Vagina (tissue), 2 donors: ENCODE measurements at places on chromosomes 1 and 21.

GRCh38 chr1:233639611-233640010 lies 25.7 kb downstream of the KCNK1 start:
- peak; percentile 34 for DNase-seq

- DNase-seq = no peak
These were observed 20.7 kb upstream of the CLIC4 start for GRCh38 chr1:24724345-24725208.

DNA sequence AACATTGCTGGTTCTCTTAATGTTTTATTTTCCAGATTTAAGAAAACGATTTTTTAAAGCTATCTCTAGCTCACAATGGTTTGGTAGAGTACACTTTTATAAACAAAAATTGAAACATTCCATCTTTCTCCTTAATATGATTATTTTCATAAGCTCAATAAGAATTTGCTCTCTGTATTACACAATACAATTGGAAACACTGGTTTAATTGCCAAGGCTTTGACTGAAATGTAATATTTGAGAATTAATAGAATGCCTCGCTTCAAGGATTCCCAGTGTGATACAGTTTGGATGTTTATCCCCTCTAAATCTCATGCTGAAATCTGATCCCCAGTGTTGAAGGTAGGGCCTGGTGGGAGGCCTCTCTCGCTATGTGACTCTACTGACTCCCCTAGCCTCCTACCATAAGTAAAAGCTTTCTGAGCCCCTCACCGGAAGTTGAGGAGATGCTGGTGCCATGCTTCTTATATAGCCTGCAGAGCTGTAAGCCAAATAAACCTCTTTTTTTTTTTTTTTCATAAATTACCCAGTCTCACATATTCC lies 67.4 kb downstream of the DDAH1 start:
- DNase-seq = no peak

- no peak for DNase-seq
These were observed 14.0 kb downstream of the RHBG start for GRCh38 chr1:156383023-156383422.

- DNase-seq = no peak
These were observed 17.5 kb downstream of the RUNX3 start for GRCh38 chr1:24912376-24913273.

DNA sequence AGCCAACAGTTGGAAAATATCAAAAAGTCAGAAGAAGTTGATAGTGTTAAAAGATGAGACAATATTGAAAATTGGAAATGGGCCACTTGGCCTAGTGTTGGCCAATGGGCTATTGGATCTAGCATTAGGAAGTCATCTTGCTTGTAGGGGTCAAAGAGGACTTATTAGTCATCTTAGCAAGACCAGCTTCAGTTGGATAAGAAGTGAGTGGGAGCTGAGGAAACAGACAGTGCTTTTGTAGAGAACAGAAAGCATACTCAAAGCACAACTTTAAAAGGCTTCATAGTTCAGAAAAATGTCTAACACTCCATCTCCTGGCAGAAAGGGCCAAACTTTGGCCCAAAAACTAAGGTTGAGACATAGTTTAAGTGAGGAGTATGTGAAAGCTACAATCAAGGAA lies 139.9 kb upstream of the PKN2 start:
- DNase-seq = no peak

DNA sequence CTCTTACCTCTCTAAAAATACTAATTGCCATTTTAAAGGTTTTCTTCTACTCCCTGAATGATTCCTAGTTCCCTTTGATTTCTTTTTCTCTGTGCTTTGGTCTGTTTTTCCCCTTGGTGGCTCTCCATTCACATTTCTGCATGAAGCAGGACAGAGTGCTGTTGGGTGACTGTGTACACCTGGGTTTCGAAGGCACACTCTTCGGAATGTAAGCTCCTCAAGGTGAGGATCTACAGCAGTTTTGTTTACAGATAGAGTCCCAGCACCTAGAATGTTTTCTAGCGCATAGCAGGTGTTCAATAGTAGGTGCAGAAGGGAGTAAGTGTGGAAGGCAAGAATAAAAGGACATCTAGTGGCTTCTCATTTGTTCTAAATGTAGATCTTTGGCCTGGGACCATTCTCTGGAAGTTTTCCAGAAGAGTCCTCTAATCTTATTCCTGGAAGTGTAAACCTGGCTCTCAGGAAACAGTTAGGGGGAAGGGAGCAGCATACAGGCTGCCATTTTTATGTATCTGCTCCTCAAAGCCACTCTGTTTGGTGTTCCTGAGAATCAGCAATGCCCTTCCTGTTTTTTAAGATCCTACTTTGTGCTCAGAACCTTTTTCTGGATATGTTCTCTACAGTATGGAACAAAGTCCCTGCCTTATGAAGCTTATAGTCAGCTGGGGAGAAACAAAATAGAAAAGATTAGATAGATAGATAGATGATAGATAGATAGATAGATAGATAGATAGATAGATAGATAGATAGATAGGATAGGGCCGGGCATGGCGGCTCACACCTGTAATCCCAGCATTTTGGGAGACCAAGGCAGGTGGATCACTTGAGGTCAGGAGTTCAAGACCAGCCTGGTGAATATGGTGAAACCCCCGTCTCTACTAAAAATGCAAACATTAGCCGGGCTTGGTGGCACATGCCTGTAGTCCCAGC lies 22.8 kb upstream of the EFNA1 start:
- DNase-seq = no peak

DNA sequence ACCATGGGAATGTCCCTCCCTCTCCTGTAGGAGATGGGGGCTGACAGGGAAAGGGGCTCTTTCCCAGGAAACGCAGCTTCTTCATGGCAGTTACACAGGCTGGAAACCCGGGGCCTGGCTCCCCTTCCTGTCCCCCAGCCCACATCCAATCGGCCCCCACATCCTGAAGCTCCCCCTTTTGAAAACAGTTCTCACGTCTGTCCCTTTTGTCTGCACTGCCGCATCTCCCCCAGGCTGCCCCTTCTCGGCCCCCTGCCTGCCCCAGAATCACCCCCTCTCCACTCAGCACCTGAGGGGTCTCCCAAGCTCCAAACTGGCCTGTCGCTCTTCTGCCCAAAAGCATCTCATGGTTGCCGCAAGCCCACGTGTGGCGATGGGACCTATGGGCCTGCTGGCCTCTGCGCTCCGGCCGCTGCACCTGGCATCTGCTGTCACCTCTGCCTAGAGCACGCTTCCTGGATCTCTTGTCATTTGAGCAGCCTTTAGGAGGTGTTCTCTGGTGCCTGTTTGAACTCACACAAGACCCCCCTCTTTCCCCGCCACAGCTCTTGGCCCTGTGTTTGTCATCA lies 867 bp downstream of the SLC1A7 start:
- no peak for DNase-seq

DNA sequence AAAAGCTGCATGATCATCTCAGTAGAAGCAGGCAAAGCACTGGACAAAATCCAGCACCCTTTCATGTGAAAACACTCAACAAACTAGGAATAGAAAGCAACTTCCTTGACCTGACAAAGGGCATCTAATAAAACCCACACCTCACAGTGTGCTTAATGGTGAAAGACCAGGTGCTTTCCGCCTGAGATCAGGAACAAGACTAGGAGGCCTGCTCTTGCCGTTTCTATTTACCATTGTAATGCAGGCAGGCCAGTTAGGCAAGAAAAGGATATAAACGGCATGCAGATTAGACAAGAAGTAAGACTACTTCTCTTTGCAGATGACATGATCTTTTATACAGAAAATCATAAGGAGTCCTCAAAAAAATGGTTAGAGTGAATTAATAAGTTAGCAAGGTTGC lies 37.2 kb downstream of the SLC37A1 start:
- no peak for DNase-seq

DNA sequence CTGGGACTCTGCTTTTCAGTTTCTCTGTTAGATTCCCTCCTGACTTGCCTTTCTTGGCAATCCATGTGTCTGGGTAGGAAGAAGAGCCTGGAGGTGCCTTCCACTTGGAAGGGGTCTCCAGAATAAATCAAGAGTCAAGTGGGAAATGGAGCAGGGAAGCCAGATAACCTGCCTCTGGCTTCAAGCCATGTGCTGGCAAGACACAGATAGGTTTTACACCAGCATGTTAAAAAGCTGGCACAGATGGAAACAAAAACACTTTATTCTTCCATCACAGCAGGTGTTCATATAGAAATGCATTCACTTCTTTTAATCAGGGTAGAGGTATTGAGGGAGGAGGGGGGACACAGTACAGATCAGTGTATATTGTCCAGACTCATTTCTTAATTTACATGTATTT lies 356.9 kb upstream of the RUNX1 start:
- DNase-seq = no peak

DNA sequence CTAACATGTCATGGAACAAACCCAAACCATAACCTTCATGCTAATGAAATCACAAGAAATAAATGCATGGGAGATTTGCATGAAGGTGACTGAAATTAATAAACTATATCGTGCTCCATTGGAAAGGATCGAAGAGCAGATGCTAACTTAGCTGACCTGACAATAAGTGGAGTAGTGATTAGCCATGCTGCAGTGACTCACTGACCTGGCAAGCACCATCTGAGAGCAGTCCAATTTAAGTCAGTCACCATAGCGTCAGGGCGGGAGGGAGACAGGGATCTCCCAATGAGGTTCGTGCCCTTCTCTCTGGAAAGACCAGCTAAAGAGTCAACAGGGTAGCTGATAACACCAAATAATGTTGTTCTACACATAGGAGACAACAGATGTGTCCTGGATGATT lies 21.5 kb downstream of the OLIG2 start:
- no peak for DNase-seq

DNA sequence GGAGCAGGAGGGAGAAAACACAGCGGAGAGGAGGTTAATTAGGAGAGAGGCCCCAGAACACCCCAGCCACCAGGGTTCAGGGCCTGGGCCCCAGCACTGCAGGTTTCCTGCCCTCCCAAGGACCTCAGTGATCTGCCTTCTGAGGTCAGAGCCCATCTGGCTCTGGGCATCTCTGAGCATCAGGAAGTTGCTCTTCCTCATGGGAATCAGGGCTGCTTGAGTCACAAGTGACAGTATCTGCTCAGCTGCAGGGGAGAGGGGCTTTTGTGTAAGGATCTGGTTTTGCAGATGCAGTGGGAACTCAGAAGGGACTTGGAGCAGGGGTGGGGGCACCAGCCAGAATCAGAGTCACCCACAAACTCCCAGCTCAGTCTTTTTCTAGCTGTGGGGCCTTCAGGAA lies 472.1 kb downstream of the PTPRU start:
- DNase-seq = no peak

- no peak for DNase-seq
These were observed 280.2 kb downstream of the DPYD start for GRCh38 chr1:97640677-97641076.

GRCh38 chr1:22654692-22655091 lies 1.7 kb downstream of the C1QB start:
- no peak for DNase-seq

- DNase-seq = no peak
These were observed 27.2 kb upstream of the FOXE3 start for GRCh38 chr1:47388891-47389238.
